Naive thymus-derived CD4-positive, alpha-beta T cell (primary cell): ENCODE measurements at places on chromosomes 2 and 18. TPM values are rescaled to one million over a fixed set of nuclear protein-coding genes. Genes with fewer than 3 reads are reported as not detected.

The TTC39C gene
- total RNA-seq, result 98.8 TPM

The SEPTIN10 gene
- 1.2 TPM for total RNA-seq

The ADGRF3 gene
- total RNA-seq, result 4.0 and 5.0 TPM in 2 replicates

GRCh38 chr2:174656035-174656434 is 58.4 kb upstream of the WIPF1 start:
- DNase-seq, result no peak

- no peak for DNase-seq
These were observed 16.2 kb upstream of the ZNF512 start for GRCh38 chr2:27566628-27567027.

The FOXI3 gene
- total RNA-seq, result not detected in 2 replicates

The LRRTM1 gene
- not detected for total RNA-seq

The HTRA2 gene
- 38.7 TPM for total RNA-seq

- DNase-seq, result no peak
These were observed 214.0 kb downstream of the RNF144A start for GRCh38 chr2:7131261-7131660.

The TPRKB gene
- total RNA-seq, result 31.2 and 34.6 TPM in 2 replicates

- no peak for DNase-seq
These were observed 2.5 kb downstream of the SP3 start for GRCh38 chr2:173962583-173963110.

- no peak for DNase-seq
These were observed 109.9 kb downstream of the LYPD6B start for GRCh38 chr2:149148194-149149006.

DNA sequence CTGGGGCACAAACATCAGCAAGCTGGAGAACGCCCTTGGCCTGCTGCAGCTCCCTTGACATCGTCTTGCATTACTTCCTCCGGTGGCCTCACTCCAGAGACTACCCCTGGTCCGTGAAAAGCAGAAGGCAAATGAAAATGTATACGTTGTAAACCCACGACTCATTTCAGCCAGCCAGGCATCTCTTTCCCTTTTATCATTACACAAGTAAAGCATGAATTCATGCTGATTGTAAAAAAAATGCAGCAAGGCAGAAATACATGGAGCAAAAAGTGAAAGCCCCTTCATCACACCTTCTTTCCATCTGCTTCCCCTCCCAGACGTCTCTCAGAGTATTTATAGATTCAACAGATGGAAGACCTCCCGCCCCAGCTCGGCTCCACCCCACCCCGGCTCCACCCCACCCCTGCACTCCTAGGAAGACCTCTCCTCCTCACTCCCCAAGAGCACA is 41.6 kb upstream of the RALBP1 start:
- no peak for DNase-seq

DNA sequence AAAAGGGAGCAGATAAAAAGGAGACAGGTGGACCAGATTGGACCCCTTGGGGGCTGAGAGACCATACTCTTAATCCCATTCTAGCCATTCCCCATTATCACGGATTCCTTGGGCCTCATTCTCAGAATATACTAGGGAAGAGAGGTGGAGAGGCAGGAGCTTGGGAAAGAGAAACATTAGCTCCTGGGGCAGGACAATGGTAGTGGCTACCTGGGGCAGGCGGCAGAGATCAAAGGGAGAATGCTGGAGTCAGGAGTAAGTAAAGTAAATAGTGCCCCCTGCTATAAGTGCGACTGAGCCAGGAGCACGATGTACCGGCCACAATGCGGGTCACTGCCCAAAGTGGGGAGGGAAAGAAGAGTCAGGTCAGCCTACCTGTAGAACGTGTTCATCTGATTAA is 20.4 kb upstream of the IHH start:
- DNase-seq, result no peak

The CERKL gene
- 0.20 TPM for total RNA-seq

GRCh38 chr2:70985283-70985688 is 6.9 kb downstream of the ANKRD53 start:
- no peak for DNase-seq

The PCARE gene
- not detected for total RNA-seq

DNA sequence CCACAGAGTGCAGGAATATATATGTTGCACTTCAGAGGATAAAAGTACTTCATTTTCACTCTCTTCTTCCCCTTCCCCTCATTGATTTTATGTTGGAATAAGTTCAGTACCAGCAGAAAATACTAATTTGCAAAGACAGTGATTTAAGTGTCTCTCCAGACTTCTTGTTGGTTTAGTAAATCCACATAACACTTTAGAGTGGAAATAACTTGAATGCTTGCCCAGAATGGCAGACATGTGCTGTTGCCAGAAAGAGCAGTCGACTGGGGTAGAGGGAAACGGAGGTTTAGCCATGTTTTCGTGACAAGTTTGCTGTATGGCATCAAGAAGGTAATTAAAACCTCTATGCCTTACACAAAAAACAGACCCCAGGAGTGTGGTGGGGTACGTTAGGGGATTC is 246.0 kb upstream of the CXCR4 start:
- DNase-seq, result no peak

The SCN2A gene
- not detected for total RNA-seq

DNA sequence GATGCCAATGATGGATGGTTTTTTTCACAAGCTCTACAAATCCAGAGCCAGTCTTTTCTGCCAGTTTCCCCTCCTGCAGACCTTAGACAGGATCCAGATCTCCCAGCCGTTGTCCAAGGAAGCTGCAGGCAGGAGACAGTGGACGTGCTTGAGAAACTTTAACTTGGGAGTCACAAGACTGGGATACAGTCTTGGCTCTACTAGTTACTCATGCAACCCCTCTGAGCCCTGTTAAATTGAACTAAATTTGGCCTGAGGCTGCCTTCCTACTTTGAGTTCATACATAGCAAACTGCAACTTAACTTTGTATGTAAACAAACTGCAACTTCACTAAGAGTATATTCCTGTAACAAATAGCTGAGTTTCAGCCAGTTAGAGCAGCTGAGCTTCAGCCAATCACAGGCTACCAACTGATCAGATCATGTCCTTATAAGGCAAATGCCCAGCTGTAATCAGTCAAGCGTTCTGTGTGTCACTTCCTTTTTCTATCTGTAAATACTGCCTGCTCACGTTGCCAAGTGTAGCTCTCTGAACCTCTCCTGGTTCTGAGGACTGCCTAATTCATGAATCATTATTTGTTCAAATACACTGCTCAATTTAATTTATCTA is 140.9 kb downstream of the CAPN13 start:
- DNase-seq, result no peak

DNA sequence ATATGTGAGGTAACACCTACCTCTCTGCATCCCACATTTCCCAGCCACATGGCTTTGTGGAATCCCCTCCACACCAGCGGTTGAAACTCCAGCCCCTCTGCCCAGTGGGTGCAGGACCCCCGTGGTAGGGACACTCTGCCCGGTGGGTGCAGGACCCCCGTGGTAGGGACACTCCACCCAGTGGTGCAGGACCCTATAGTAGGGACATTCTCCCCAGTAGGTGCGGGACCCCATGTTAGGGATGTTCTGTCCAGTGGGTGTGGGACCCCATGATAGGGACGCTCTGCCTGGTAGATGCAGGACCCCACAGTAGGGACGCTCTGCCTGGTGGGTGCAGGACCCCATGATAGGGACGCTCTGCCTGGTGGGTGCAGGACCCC is 11.5 kb downstream of the COPS9 start:
- DNase-seq, result no peak

The GLI2 gene
- total RNA-seq, result 1.1 and 1.6 TPM in 2 replicates

The GAREM1 gene
- total RNA-seq, result 0.43 TPM

DNA sequence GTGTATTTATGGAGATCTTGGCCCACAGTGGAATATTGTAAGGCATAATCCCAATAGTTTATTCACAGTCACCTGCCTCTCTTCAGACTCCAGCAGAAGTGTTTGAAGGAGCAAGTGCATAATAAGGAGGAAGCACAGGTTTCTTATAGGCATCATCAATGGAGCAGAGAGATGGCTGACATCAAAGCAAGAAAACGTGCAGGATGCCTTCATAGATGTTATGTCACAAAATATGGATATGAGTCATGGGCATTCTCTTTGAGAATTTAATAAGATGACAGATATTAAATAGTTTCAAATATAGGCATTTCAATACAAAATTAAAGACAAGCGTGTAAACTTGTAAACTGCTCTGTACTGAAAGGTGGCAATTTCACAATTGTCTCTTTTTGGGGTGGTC is 4.0 kb upstream of the RND3 start:
- DNase-seq, result no peak
